ENCODE measurements at places on chromosomes 11 and 22.
A peak's percentile ranks its signal among the peaks of the same experiment; 100 is the strongest.

DNA sequence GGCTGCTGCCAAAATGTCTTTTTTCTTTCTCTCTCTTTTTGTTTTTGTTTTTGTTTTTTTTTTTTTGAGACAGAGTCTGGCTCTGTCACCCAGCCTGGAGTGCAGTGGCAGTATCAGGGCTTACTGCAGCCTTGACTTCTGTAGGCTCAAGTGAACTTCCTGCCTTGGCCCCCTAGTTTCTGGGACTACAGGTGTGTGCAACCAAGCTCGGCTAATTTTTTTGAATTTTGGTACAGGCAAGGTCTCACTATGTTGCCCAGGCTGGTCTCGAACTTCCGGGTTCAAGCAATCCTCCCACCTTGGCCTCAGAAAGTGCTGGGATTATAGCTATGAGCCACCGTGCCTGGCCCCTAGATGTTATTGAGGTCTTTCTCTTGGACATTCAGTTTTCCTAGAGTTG, 2.2 kb upstream of the DDX10 start:
- no peak for DNase-seq

DNA sequence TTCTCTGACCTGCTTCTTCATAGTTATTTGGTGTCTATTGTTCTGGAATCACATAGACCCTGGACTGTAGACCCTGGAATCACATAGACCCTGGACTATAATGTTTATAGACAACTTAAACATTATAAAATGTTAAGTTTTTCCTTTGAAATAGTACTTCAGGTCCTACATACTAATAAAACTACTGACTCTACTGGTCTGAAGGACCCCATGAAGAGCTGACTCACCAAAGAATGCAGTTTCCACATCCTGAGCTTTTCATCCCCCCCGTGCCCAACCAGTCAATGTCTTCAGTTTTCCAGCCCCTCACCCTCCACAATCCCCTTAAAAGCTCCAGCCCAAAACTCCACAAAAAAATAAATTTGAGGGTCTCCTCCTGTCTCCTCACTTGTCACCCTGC, 6.6 kb upstream of the PLEKHA7 start:
- DNase-seq: no peak

DNA sequence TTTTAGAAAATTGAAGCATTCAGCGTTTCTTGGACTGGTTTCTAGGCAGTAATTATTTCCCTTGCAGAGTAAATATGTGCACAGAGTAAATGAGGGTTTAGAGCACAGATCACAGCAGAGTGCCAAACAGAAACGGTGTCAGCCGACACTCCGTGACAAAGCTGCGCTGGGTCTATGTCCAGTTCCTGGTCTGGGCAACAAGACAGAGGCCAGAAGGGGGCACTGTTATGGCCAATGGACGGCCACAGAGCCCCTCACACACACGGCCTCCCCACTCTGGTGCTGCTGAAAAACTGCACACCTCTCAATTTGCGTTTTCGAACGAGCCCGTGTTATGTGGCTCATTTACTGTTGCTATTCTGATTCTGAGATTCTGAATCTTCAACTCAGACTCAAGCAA, 180.7 kb downstream of the MPPED1 start:
- DNase-seq: no peak

- DNase-seq: no peak
Observed at GRCh38 chr11:59180168-59180776, 8.3 kb downstream of the DTX4 start.

DNA sequence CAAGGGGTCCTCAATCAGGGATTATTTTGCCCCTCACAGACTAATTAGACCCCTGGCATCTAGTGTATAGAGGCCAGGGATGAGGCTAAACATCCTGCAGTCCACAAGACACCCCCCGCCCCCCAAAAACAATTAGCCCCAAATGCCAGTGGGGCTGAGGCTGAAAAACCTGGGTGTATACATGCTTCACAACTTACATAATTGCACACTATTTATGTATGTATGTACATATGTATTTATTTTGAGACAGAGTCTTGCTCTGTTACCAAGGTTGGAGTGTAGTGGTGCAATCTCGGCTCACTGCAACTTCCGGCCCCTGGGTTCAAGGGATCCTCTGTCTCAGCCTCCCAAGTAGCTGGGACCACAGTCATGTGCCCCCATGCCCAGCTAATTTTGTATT, 28.8 kb upstream of the SHANK2 start:
- no peak for DNase-seq

GRCh38 chr22:43851058-43851978, 11.0 kb downstream of the SULT4A1 start:
- DNase-seq: no peak

DNA sequence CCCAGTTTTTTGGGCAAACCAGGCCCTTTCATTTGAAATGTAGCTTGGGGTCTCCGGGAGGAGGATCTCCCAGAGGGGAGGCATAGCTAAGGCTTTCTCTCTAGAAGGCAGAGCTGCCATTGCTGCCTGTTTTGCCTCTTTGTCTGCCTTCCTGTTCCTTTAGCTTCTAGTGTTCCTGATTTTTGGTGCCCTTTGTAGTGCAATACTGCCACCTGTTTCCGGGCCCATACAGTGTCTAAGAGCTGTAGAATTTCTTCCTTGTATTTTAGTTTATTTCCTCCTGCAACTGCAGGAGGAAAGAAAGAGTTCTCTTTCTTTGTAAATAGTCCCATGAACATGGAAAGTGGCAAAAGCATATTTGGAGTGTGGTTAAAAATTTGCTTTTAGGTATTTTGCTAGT, 19.3 kb upstream of the GLYATL1 start:
- DNase-seq: no peak

- no peak for DNase-seq
Observed at GRCh38 chr11:117690484-117691217, 106.4 kb downstream of the DSCAML1 start.

- peak; percentile 6 for DNase-seq
Observed at GRCh38 chr22:45612451-45612901, 59.2 kb upstream of the ATXN10 start.

GRCh38 chr22:41184679-41185078, 20.4 kb upstream of the L3MBTL2 start:
- DNase-seq: no peak

- DNase-seq: no peak
Observed at GRCh38 chr11:10743354-10744000, 7.6 kb upstream of the CTR9 start.

DNA sequence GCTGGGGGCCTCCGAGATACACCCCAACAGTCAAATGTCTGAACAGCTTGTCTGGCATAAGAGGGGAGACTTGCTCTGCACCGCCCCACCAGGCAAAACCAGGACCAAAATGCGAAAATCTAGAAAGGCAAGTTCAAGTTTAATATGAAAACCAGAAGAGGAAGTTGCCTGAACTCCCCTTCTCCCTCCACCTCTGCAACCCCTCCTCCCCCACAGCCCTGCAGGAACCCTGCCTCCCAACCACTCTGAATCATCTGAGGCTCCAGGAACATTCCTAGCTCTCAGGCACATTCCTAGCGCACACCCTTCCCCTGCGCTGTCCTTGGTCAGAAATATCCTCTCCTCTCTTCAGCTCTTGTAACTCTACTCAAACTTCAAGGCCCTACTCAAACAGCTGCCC, 36.7 kb downstream of the ISX start:
- no peak for DNase-seq

DNA sequence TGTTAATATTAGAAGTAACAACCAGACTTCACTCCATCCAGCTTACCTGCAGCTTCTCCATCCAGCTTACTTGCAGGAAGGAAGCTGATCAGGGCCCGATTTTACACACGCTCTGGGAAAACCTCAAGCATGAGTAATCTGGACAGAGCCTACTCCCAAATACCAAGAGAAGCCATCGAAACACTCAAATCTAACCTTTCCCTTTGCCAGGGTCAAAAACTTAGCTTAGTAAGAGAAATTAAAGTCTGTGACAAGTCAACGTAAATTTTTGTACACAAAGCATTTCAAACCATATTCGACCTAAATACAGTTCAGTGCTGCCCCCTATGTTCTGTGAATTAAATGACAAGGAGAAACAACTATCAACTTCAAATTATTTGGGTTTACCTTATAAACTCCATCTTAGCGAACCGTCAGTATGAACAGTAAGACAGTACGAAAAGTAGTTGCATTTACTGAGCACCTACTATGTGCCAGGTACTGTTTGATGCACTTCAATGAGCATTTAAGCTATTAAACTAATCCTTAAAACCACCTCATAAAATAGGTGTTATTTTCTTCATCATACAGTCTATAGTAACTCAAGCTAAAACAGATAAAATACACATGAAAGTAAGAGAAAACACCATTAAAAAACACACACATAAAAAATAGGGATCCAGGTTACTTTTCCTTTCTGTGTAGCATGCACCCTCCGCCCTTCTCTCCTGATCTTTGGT, 36.9 kb downstream of the ARFGAP3 start:
- DNase-seq: no peak

- DNase-seq: no peak
Observed at GRCh38 chr11:60672255-60672654, 27.2 kb upstream of the MS4A8 start.

DNA sequence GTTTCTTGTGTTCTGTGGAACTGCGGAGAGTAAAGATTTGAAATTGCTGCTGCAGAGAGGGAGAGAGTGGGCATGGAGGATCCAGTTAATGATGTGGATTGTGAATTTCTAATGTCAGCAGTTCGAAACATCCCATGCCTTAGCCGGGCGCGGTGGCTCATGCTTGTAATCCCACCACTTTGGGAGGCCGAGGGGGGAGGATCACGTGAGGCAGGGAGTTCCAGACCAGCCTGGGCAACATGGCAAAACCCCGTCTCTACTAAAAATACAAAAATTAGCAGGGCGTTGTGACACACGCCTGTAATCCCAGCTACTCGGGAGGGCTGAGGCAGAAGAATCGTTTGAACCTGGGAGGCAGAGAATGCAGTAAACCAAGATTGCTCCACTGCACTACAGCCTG, 1.1 kb upstream of the CAVIN3 start:
- DNase-seq: no peak

- no peak for DNase-seq
Observed at GRCh38 chr11:116917632-116918031, 80.2 kb upstream of the APOA1 start.

GRCh38 chr11:118998822-118999221, 884 bp downstream of the CENATAC start:
- no peak for DNase-seq

DNA sequence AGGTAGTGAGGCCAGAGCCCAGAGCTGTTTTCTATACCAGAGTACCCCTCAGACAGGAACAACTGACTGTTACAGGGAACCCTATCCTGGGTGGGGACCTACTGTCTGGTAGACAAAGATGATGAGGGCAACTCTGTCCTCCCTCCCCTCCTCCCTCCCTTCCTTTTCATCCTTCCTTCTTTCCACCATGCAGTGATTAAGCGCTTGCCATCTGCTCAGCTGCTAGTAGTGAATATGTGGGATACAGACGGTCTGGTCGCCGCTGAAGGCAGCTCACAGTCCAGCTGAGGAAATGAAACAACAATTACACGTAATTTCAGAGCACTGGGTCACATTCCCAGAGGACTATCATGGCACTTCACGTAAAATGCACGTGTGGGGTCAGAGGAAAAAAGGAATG, 597.1 kb downstream of the BUD13 start:
- DNase-seq: no peak

- DNase-seq: no peak
Observed at GRCh38 chr11:13348305-13348704, 70.7 kb downstream of the BMAL1 start.

DNA sequence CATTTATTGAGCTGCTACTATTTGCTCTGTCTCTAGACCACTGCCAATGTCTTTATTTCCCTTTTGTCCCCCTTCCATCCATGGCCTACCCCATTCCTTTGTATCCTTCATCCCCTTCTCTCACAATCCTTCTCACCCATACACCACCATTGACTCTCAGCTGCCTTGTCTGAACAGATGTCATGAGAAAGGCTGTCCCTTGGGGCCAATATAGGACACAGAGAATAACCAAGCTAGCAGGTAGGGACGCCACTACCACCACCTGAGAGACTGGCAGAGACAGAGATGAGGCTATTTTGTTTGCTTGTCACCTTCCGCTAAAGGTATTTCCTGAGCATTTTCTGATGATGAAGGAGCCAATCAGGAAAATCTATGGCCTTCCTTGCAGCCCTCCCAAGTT, 138.9 kb downstream of the CD44 start:
- DNase-seq: no peak

- DNase-seq: no peak
Observed at GRCh38 chr22:44020981-44021380, 3.1 kb upstream of the PARVB start.

DNA sequence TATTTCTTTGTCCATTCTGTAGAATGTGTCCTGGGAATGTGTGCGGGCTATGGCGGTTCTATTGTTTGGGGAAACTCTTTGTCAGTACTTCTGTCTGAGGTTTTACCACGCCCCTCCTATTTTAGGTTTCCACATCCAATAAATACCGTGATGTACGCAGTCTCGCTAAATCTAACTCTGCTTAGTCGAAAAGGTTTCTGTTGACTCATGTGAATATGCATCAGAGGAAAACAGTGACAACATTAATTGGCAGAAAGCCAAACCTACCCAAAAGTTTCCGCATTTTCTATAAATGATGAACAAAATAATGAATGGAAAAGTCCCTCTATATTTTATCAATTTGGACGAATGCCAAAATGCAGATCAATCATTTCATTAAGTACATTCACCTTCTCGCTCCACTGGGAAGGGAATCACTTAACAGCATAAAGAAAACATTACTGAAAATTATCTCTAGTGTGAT, 143.4 kb downstream of the MAML2 start:
- DNase-seq: no peak

DNA sequence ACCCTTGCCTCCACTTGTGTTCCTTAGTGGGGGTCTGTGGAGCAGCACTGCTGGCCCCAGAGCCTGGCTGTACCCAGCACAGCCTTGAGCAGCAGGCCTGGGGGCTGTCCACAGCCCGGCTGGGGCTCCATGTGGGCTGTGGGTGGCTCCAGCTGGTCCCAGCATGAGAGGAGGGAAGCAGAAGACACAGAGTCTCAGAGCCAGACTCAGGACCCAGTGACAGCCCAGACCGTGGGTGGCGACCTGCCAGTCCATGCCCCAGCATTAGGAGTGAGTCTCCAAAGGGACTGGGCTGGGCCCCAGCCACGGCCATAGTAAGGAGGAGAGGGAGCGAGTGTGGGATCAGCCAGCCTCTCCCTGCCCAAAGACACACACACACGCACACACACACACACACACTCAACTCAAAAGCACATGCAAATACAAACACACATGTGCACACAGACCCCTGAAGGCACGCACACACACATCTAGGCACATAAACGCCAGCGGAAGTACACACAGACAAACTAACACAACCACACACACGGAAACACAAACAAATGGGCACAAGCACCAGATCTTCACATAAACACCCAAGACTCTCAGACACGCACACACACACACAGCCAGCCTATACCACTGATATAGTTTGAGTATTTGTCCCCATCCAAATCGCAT, 16.7 kb upstream of the LRRC10B start:
- no peak for DNase-seq
